Retina (tissue), 1 donor: ENCODE measurements at places on chromosomes 13 and 19.

GRCh38 chr19:55261671-55262126, 2.9 kb upstream of the PPP6R1 start:
- no peak for DNase-seq

GRCh38 chr19:51771376-51772130, 10.6 kb downstream of the FPR2 start:
- DNase-seq: no peak

DNA sequence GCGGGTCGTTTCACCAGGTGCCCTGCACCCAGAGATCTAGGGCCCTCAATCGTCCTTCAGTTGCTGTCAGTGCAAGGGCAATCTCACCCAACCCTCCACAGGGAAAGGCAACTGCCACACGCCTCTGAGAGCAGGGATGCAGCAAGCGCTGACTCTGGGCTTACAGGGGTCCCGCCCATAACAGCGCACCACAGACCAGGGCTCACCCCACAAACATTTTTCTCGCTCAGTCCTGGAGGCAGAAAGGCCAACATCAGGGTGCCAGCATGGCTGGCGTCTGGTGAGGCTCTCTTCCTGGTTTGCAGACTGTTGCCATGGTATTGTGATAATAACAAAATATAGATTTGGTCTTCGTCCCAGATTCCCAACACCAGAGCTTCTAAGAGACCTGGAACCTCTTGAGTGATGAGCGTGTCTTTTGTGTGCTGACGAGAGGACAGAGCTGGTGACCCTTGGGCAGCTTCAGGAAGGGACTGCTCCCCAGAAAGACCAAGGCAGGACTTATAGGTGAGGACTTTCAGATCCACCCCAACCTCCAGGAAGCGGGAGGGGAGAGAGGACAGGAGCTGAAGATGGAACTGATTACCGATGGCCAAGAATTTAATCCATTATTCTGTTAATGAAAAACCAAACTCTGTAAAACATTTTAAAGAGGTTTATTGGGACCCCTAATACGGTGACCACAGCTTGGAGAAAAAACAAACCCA, 51.3 kb downstream of the C13orf46 start:
- no peak for DNase-seq

DNA sequence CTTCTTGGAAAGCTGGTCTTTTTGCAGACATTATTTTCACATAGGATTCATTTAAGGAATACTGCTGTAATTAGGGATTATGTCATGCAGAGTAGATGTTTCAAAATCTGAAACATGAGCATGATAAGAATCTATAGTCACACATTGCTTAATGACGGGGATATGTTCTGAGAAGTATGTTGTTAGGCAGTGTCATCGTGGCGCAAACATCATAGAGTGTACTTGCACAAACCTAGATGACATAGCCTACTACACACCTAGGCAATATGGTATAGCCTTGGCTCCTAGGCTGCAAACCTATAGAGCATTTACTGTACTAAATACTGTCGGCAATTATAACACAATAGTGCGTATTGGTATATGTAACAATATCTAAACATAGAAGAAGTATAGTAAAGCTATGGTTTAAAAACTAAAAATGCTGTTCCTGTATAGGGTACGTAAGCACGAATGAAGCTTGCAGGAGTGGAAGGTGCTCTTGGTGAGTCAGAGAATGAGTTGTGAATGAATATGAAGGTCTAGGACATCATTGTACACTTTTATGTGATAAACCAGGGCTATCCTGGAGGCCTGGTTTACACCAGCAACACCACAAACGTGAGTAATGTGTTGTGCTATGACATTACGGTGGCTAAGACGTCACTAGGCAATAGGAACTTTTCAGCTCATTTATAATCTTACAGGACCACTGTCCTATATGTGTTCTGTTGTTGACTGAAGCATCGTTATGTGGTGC, 283.1 kb downstream of the MTUS2 start:
- DNase-seq: no peak

DNA sequence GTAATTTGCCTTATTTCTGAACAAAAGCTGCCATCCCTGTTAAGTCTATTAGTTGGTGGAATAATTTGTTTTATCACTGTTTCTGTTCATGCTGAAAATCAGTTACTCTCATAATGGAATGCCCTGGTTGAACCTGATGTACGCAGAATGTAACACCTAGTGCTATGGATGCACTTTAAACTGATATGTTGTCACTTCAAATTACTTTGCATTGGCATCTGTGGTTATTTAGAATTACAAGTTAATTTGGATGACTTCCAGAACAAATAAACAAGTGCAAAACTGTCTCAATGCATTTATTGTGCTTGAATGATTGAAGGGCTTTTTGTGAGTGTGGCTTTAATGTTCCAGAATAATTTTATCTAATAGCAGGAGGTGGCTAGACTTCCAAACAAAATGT, 368.2 kb upstream of the SLITRK5 start:
- peak; percentile 44 for DNase-seq

DNA sequence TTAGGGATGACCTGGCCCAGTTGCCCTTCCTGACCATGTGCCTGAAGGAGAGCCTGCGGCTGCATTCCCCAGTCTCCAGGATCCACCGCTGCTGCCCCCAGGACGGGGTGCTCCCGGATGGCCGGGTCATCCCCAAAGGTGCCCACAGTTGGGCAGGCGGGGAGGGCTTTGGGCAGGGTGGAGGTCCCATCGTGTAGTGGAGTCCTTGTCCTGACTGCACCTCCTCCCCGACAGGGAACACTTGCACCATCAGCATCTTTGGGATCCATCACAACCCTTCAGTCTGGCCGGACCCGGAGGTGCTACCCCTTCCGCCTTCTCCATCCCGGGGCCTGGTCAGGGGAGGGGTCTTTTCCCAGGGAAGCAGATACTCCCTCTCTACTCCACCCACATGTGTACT, 31.7 kb upstream of the CYP4F8 start:
- DNase-seq: no peak

DNA sequence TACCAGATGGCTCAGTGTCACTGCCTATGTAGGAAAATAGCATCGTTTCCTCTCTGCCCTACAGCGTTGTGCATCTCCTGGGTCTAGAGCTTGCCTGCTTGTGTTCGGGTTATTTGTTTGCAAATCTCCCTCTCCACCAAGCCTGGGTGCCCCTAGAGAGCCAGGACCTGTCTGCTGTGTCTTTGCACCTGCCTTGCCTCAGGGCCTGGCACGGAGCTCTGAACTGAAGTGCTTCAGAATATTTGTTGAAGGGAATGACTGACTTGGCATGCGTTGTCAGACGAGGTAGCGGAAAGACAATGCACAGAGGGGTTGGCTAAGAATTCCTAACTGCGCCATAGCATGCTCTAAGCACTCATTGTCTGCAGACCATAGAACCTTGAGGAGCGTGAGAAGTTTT, 263.4 kb downstream of the FGF9 start:
- DNase-seq: no peak

- peak; percentile 39 for DNase-seq
Observed at GRCh38 chr19:4197625-4198466, 15.4 kb downstream of the ANKRD24 start.

DNA sequence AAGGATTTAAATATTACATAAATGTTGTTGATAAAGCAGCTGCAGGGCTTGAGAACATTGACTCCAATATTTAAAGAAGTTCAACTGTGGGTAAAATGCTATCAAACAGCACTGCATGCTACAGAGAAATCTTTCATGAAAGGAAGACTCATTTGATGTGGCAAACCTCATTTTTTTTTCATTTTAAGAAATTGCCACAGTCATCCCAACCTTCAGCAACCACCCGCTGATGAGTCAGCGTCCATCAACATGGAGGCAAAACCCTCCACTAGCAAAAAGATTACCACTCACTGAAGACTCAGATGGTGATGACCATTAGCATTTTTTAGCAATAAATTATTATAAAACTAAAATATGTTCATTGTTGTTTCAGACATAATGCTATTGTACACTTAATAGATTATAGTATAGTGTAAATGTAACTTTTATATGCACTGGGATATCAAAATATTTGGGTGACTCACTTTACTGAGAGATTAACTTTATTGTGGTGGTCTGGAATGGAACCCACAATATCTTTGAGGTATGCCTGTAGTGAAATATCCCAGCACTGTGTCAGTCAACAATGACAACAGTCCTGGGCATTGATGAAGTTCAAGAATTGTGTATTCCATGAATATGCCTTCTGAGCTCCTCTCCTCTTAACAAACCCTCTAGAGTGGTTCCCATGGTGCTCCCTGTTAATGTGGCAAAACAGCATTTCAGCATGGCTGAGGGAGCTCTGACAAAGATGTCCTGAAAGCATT, 52.4 kb upstream of the SOX21 start:
- DNase-seq: no peak

GRCh38 chr13:103516015-103516795, 450.0 kb upstream of the SLC10A2 start:
- no peak for DNase-seq

DNA sequence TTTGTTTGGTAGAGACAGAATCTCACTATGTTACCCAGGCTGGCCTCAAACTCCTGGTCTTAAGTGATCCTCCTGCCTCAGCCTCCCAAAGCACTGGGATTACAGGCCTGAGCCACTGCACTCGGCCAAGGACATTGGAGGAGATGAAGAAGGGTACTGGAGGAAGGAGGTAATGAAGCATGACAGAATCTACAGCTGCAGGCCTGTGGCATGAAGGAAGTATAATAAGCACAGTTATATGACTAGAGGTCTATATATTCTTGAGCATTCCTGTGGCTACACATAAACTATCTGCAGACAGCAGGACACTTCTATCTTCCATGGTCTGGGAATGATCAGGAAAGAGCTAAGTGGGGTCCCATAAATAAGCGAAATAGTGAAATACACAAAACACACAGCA, 18.2 kb downstream of the ZNF565 start:
- DNase-seq: no peak

GRCh38 chr19:45733160-45733810, at the start of gene MEIOSIN:
Gene MEIOSIN (plus strand): TSS chr19:45733439. CDS start chr19:45735377, 1,938 bp downstream.
- no peak for DNase-seq

DNA sequence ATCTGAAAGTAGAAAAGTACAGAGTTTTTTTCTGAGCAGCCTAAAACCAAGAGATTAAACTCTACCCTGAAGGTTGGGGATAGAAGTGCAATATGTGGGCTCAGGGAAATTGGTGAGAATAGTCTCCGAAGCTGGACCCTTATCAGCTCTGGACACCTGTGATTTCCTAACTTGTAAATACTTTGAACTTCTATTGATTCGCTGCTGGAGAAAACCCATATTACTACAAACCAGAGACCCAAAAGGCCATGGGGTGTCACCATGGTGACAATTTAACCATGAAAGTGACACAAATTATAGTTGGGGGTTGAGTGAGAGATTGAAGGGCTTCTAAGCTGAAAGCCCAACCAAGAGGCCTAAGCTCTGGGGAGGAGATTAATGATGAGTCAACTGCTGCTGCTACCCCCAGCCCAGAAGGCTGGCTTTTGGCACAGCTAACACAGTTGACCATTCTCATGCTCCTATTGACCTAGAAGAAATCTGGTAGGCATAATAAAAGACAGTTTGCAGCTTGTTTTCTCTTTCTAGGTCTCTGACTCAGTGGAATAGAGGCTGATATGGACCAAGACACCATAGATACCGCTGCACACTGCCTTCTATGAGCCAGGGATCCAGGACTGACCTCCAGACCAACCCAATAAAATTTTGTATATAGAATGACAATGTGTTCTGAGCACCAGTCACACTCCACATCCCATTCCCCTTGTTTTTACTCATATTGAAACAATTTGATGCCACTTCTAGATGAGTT, 131.9 kb upstream of the FNDC3A start:
- no peak for DNase-seq

DNA sequence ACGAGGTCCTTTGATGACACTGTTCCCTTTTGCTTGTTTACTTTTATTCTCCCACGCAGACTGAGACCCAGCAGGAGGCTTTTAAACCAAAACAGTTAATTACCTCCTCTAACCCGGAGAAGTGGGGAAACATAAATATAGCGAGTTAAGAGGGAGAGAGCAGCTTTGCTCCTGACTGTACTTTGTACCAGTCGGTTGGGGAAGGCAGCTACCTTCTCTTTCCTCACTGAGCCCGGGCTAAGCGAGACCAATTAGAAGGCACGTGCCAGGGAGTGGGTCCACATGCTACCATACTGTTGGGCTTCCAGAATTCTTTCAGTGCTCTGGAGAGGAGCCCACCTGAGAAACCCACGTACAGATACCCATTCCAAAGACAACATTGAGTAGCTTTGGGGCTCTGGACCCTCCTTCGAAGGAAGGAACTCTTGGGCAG, 124.2 kb downstream of the ZIC5 start:
- DNase-seq: no peak

DNA sequence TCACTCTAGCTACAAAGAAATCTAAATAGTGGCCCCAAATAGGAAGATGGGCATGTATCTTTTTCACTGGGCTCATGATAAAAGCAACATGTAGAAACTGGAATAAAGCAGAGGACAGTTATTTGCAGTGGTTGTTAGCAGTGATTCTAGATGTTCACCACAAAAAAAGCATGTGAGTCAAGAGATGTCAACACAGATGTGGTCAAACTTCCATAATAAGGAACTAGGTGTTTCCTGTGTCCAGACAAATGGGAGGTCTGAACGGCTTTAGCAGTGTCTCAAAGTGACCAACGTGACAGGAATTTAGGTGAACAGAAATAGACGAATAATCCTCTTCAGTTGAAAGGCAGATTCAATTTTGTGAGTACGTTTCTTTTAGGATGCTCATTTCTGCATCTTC, 162.7 kb downstream of the TBC1D4 start:
- DNase-seq: no peak

DNA sequence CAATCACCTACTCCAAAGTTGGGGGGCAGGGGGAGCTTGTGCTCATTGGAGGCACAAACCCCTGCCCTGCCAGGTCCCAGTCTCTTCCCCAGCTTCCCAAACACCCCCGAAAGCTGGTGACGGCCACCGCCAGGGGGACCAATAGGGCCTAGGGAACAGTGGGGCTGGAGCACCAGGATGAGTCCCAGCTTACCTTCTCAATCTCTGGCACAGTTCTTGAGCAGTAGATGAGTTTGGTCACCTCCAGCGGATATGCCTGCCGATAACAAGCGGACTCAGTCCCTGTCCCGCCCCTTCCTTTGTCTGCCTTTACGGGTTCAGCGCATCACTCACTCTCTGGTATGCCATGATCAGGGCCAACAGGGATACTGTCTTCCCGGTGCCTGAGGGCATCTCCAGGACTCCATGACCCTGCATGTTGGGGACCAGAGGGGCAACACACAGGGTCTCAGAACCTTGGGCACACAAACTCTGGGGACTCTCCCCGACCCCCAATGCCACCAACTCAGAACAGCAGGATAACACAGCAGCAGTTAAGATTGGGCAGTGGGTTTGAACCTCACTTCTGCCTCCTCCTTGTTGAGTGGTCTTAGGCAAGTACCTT, 1.5 kb downstream of the ERCC2 start:
- DNase-seq: no peak

GRCh38 chr13:42086582-42086981, 38.1 kb downstream of the DGKH start:
- DNase-seq: no peak

GRCh38 chr13:40490086-40490758, 176.2 kb downstream of the FOXO1 start:
- no peak for DNase-seq

GRCh38 chr13:80458543-80458942, 117.6 kb upstream of the SPRY2 start:
- no peak for DNase-seq

DNA sequence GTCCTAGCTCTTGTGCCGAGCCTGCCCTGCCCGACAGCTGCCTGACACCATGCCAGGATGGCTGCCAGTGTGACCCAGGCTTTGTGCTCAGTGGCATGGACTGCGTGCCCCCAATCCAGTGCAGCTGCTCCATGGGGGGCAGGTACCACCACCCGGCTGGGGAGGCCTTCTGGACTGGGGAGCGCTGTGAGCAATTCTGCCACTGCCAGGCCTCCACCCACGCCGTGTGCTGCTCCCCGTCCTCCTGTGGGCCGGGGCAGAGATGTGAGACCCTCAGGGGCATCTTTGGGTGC, 9.4 kb upstream of the FXYD3 start:
- DNase-seq: no peak

GRCh38 chr13:38045278-38046048, 175.9 kb upstream of the TRPC4 start:
- no peak for DNase-seq
